ENCODE measurements at places on chromosomes 5 and 9.
A peak's percentile ranks its signal among the peaks of the same experiment; 100 is the strongest.

DNA sequence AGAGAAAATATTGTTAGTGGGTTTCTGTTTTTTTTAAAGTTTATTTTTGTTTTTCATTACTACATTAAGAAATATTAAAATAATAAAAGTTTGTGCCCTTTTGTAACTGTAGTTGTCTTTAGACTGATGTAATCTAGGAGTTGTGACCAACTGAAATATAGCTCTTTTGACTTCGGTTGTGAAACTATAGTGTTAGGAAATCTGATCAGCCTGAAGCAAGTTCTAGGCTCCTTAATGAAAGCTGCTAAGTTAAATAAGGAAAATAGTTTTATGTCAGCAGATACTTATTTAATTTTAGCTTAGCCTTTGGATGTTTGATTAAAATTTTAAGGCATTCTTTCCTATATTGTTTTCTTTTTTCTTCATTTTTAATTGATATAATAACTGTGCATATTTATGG, 14.2 kb downstream of the AP3S1 start:
- DNase-seq: no peak

GRCh38 chr9:137723783-137724445, 105.1 kb downstream of the EHMT1 start:
- DNase-seq: peak; percentile 22

- peak; percentile 57 for DNase-seq
These were observed 723 bp downstream of the SNX18 start for GRCh38 chr5:54518146-54518817.

DNA sequence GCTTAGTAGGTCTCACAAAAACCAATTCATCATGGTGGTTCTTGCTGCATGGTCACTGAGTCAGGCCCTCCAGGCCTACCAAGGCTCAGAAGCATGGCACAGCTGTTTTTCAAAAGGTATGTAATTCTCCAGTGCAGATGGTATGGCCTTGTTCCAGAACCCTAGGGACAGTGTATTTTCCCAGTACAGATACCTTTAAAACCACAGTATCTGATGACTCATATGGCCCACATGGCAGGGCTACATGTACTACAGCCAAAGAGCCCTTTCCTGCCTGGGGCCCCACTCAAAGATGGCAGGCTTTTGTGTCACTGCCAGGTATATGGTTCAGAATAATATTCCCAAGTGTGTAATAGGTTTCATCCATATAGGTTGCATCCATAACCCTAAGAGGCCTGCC, 16.5 kb downstream of the CSF2 start:
- no peak for DNase-seq

- DNase-seq: no peak
These were observed at the start of gene GARIN3 for GRCh38 chr5:157166214-157167213. TSS of gene GARIN3 (minus strand) at chr5:157166264. CDS start at chr5:157166168, 96 bp downstream.

DNA sequence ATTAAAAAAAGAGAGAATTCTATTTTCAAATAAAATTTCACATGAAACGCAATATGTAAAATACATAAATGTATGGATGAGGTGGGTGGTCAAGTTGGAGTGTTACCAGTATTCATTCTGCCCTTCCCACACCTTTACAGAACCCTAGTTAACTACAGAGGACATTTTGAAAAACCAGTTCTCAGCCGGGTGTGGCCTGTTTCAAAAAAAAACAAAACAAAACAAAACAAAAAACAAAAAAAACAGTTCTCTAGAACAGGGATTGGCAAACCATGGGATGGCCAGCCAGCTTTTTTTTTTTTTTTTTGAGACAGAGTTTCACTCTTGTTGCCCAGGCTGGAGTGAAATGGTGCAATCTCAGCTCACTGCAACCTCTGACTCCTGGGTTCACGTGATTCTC, 28.4 kb upstream of the HK3 start:
- DNase-seq: no peak

DNA sequence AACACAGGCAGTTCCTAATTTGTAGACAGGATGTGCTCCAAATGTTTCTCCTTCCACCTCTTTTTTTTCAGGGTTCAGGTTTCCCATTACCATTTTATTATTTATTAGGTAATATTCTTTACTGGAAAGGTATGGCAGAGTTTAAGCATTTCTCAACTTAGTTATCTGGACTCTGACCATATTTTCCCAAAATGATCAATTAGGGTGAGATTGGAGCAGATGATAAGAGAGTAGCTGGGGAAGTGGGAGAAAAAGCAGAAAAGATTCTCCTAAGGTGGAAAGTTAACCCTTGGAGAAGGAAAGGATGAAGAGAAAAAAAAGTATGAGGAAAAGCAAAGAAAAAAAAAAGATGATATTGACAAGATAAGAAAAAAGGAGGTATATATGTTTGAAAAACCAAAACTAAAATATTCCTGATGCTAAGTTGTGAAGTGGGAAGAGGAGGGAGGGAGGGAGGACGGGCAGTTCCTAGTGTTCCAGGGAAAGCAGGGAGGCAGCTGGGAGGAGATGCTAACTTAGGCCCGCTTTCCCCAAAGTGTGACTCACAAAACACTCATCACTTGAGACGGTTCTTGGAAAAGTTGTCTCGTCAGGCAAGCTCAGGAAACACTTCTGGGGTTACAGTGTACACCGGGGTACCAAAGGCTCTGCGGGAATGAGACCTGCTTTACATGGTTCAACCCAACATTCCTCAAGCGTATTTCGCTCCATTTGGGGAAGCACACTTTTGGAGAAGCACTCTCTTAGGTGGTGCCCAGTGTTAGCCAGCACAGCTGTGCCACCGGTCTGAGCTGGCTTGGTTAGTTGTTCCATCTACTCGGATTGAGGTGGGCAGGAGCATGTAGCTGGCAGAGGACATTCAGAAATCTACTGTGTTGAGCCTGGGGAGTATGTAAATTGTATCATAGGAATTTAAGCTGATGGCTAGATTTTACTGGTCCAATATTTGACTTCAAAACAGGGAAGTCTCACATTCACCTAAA, 35.1 kb downstream of the B4GALT1 start:
- no peak for DNase-seq

- no peak for DNase-seq
These were observed 1342.0 kb upstream of the NUDT12 start for GRCh38 chr5:104904561-104904960.

DNA sequence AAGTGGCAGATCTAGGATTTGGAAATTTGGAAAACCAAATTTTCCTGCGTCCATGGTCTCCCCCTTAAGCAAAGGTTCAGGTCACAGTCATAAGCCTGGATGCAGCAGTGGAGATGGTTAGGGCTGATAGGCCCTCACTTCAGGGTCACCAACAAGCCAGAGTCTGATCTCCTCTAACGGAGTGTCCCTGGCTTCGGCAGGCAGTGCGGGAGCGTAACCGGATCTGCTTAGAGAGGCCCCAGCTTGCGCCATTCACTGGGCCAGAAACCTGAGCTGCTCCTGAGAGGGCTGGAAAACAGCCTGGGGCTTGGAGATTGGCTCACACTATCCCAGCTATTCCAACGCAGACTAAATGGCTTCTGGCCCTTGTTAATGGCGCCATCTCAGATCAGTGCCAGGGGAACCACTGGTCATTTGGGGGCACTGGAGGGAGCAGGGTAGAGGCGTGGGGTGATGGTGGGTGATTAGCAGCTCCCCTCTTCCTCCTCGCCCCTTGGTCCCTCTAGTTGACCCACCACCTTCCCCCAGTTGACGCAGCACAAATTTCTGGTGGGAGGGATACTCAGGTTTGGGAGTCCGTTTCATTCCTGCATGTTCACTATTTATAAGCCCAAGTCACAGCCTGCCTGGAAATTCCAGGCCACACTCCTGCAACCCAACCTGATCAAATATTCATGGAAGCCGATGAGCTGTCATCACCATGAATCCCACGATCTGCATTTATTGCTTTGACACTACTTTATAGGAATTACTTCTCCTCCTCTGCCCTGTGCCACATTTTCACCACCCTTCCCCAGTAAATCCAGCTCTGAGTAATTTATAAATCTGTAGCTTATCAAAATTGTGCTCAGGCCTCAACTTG, 134.6 kb upstream of the CPEB4 start:
- DNase-seq: no peak

DNA sequence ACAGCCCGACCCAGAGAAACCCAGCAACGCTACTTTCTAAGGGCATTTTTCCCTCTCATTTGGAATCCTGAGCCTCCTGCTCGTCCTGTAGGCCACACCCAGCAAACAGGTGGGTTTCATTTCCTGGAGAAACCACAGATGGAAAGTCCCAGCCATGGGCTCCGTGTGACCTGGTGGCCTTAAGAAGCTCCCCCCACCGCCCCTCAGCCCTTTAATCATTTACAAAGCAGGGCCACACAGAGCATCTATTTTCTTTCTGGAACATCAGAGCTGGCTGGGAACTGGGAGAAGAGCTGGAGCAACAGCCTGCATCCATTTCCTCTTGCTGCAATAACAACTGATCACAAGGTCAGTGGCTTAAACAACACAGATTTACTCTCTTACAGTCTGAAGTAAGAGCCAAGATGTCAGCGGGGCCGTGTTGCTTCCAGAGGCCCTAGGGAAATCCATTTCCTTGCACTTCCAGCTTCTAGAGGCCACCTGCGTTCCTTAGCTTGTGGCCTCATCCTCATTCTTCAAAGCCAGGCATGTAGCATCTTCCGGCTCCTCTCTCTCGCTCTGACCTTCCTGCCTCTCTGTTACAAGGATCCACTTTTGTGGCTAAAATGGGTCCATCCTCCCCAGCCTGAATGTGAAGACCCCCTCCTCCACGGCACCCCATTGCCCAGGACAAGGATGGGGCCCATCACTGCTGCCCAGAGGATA, 40.5 kb downstream of the C9orf50 start:
- DNase-seq: no peak

GRCh38 chr9:112809351-112809848, 58.8 kb downstream of the SNX30 start:
- no peak for DNase-seq

DNA sequence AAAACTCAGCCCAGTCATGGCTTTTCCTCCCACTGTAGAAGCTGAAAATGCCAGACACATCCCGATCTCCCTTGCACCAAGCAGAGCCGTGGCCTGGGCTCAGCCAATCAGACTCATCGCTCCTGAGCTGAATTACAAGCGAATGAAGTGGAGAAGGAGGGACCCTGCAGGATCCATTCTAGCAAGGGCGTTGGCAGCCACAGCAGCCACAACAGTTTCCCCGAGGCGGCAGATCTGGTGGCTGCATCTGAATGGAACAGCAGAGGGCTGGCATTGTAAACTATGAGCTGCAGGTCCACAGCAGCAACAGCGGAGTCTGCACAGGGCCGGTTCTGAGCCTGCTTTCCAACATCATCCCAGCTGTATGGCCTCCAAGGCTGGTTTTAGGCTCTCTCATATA, 23.8 kb downstream of the ALG2 start:
- no peak for DNase-seq

DNA sequence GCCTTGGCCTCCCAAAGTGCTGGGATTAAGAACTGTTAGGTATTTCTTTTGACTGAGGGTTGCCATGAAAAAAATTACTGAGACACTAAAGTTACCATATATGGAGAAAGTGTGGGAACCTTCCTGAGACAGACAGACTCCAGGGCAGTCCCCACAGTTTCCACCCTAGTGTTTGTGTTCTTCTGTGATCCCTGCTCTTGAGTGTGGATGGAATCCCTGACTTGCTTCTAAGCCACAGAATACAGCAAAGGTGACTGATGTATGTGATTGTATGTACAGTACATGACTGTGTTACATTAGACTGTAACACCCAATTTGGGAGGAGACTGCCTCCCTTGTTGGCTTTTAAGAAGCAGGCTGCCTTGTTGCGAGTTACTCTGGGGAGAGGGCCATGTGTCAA, 24.7 kb upstream of the ADAM19 start:
- DNase-seq: peak; percentile 22

GRCh38 chr9:36780186-36780585, 207.5 kb downstream of the MELK start:
- DNase-seq: no peak

- no peak for DNase-seq
These were observed 209.5 kb downstream of the CD180 start for GRCh38 chr5:66987126-66987525.

DNA sequence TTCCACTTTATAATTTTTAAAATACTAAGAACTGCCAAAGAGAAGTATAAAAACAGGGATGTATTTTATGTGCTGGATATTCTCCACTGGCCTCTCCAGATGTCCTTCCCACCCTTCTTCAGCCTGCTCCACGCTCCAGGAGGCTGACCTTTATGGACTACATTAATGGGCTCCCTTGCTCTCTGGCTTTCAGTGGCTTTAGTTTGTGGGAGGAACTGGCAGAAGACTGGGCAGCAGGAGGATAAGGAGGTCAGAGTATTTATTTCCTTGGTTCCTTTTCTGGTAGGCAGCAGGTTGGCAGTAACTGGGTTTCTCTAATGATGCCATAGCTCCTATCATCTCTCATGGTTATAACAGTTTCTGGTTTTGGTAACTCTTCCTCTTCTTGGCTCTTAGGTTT, 133.9 kb downstream of the PAM start:
- DNase-seq: no peak

DNA sequence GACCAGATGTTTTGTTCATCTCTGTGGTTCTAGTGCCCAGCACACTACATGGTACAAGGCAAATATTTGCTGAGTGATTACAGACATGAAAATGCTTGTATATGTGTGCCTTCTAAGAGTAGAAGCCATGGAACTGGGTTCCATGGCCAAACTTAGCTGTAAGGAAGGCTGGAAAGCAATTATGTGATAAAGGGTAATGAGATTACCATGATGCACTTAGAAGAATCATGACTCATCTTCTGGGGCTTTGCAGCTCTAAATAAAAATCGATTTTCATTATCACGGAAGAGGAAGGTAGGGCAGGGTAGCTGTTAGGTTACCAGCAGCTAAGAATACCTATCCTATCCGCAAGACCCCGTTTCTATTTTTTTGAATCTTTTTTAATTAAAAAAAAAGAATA, 28.0 kb downstream of the RFK start:
- no peak for DNase-seq

- no peak for DNase-seq
These were observed 27.4 kb downstream of the JMY start for GRCh38 chr5:79263290-79263689.

DNA sequence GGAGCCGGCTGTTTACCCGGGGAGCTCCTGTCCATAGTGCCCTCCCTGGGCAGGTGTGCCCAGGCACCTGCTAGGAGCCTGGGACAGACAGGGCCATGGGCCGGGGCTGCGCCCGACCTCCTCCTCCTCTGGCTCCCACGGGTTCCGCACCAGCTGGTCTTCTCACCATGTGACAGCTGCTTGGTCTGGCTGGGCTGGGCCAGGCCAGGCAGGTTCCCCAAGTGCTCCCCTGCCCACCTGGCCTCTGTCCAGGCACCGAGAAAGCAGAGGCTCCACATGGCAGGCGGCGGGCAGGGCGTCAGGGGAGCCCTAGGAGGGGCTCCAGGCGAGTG, 60.0 kb downstream of the OLFM1 start:
- DNase-seq: no peak

DNA sequence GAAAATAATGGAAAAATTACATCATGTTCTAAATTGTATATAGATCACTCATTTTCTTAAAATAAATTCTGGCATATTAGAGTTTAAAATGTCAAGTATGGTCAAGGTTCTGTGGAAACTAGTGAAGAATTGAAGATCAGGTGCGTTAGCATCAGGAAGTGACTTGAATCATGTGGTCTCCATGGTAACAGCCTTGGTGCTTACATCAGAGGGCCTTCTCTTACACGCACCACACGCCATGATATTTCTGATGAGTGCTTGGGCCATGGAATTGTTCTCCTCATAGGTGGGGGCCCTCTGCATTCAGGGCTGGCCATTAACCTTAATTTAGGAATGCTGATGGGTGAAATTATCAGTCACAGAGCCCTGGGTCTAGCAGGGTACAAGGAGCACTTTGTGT, 288.1 kb upstream of the EFNA5 start:
- no peak for DNase-seq

Data from stimulated activated CD4-positive, alpha-beta T cell treated with anti-CD3 and anti-CD28 coated beads, Interleukin-1b, Interleukin-23, amount 100 ng/mL, for 48 hours (primary cell).